IPS-NIHi11 (cell line): ENCODE measurements at places on chromosomes 7 and 10.
A peak's percentile ranks its signal among the peaks of the same experiment; 100 is the strongest.

DNA sequence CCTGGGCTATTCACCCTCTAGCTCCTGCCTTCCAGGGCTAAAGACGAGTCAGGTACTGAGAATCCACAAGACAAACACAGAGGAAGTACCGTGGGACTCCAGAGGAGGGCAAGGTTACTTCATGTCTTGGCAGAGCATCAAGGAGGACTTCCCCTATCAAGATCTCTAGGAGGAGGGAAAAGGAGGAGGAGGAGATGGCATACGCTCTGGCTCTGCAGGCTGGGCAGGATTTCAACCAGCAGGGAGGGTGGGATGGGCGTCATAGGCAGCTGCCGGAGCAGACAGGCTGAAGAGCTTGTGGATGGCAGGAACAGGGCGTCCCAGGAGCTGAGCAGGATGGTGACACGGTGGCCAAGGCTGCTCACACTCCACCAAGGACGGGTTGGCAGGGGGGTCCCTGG lies 21.3 kb downstream of the MDH2 start:
- peak; percentile 65 for DNase-seq

- no peak for DNase-seq
Observed at GRCh38 chr7:68258609-68259008, 1262.0 kb downstream of the TYW1 start.

GRCh38 chr7:137909042-137909441 lies 62.3 kb upstream of the DGKI start:
- no peak for DNase-seq

DNA sequence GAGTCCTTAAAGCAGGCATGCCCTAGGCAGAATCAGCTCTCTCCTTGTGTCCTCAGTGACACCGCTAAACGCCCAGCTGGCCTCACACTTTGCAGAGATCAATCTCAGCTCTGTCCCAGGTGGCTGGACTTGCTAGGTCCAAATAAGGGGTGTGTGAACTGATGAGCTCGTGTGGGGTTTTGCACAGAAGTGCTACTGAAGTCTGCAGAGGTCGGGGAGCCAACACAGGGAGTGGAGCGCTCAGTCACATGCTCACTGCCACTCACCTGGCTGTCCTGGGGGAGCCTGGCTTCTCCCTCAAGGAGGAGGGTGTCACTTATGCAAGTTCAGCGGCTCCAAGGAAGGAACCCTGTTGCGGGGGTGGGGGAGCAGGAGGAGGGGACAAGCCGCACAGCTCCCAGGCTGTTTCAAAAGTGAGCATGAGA lies 2.0 kb downstream of the ELN start:
- DNase-seq = no peak

DNA sequence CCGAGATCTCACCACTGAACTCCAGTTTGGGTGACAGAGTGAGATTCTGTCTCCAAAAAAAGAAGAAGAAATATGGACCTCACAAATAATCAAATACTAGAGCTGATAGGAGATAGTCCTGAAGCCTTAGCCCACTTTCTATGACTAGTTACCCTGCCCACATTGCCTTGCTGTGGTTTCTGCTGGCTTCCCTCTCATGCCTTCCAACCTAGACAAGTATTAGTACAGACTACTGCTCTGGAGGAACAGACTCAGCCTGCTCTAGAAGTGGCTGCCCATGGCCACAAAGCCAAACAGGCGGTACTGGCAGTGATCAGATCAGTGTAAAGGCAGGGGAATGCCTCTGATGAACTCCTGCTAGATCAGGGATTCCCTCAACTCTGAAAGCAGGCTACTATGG lies 89.7 kb upstream of the PRKAR2B start:
- DNase-seq = no peak

- DNase-seq = no peak
Observed at GRCh38 chr10:114094795-114095194, 51.1 kb downstream of the ADRB1 start.

- no peak for DNase-seq
Observed at GRCh38 chr10:28298951-28299350, 3.9 kb downstream of the MPP7 start.

DNA sequence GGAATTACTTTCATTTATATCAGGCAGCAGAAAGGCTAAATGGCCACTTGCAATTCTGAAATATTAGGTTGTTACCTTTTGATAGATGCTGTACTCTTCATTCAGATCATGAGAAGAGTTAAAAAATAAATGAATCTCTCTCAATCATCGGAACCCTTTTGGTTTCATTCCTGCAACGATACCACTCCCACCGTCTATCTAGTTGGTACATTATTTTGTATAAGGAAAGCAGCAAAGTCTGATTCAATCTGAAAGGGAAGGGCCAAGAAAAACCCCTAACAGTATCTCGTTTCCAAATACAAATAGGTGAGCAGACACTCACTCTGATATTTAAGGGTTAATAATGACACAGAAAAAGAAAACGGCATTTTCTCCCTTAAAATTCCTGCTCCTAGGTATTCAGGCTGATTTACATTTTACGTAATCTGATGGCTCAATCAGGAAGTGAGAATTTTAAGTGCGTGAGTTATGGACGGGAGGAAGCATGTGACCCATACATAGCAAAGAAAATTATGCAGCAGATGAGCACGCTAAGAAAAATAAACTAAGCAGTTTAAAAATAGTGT lies 209.4 kb upstream of the KLF14 start:
- DNase-seq = no peak

- DNase-seq = no peak
Observed at GRCh38 chr10:1473874-1474273, 263.5 kb downstream of the ADARB2 start.

DNA sequence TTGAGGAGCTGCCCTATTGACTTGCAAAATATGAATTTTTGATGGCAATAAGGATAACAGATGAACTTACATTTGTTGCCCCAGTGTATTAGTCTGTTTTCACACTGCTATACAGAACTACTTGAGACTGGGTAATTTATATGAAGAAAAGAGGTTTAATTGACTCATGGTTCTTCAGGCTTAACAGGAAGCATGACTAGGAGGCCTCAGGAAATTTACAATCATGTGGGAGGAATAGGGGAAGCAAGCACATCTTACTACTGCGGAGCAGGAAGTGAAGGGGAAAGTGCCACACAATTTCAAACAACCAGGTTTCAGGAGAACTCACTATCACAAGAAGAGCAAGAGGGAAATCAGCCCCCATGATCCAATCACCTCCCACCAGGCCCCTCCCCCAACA lies 57.9 kb downstream of the ZNF22 start:
- no peak for DNase-seq

- no peak for DNase-seq
Observed at GRCh38 chr10:50540826-50541122, 83.0 kb downstream of the SGMS1 start.

- DNase-seq = no peak
Observed at GRCh38 chr7:53607961-53608360, 572.5 kb downstream of the POM121L12 start.

DNA sequence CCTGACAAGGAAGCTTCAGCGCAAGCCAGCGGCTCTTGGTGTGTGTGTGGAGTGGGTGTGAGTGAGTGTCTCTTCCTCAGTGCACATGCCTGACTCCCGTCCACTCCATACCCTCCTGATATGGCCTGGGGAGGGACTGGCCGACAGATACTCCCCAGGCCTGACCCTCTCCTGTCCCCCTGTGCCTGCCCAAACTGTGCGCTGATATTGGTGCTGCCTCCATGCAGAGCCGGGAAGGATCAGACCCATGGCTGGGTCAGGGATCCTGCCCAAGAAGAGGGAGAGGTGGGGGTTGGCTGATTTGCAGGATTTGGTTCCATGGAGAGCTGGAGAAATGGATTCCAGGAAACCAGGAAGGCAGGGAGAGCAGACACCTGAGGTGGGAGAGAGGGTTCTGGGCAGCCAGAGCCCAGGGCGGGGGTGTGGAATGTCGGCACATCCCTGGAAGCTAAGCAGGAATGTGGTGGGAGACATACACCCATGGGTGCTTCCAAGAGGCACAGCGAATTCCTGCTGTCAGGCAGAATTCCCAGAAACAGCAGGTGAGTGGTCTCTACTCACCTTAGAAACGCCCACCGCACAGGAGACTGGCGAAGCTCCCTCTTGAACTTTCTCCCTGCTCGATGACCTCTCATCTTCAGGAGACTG lies 6.3 kb downstream of the CALML5 start:
- no peak for DNase-seq

GRCh38 chr7:134104166-134104565 lies 23.0 kb upstream of the LRGUK start:
- DNase-seq = no peak

- DNase-seq = no peak
Observed at GRCh38 chr10:93379731-93380575, 102.2 kb downstream of the MYOF start.
